ENCODE measurements at places on chromosomes 13 and 19.

DNA sequence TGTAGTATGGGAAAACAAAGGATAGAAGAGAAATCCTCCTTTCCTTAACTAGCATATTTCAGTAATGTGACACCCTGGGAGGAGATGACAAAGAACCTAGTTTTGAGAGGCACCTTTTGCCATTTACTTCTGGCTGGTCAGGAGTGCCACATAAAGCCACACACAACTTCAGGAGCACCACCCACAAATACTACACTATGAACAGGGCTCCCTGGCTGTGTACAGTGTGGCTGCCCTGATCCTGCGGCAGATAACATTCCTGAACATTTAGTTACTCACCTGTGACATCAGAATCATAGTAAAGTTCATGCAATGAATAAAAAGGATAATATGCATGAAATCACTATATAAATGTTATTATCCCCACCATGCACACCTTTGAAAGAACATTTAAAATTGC, 17.4 kb upstream of the IRS2 start:
- no peaks in the 10 kb centered on the region for H3K36me3 ChIP-seq
- no peak overlapping the region for H3K4me3 ChIP-seq
- H3K27ac ChIP-seq = no peak overlapping the region

DNA sequence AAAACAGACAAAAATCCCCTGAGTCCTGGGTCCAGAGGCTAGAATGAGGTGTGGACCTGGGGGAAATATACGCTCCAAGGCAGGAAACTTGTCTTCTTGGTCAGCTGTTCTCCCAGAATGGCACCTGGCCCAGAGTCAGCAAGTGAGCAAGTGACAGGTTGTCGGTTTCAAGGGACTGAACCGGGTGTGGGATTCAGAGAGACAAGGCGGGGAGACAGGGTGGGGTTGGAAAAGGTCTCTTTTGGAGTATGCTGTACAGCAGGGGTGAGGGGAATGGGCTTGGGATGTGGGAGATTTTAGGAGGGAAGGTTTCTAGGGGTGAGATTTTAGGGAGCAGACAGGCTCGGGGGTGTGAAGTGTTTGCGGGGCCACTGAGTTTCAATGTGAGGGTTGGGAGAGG, 83.3 kb downstream of the RYR1 start:
- DNase-seq = no peak
- no peaks in the 10 kb centered on the region for H3K36me3 ChIP-seq
- H3K27ac ChIP-seq = no peak overlapping the region
- H3K27me3 ChIP-seq = no peaks in the 10 kb centered on the region
- no peaks in the 10 kb centered on the region for H3K4me1 ChIP-seq
- no peak overlapping the region for H3K4me3 ChIP-seq

- no peak overlapping the region for H3K4me3 ChIP-seq
- no peak for DNase-seq
- no peaks in the 10 kb centered on the region for H3K27me3 ChIP-seq
- no peaks in the 10 kb centered on the region for H3K4me1 ChIP-seq
- no peaks in the 10 kb centered on the region for H3K36me3 ChIP-seq
Observed at GRCh38 chr19:51654783-51655182, 8.2 kb upstream of the SIGLEC14 start.

GRCh38 chr13:22055259-22055658, 384.4 kb downstream of the FGF9 start:
- H3K36me3 ChIP-seq = no peaks in the 10 kb centered on the region
- no peaks in the 10 kb centered on the region for H3K27me3 ChIP-seq
- no peaks in the 10 kb centered on the region for H3K4me1 ChIP-seq

- H3K4me1 ChIP-seq = no peaks in the 10 kb centered on the region
- peaks cover 8% of the 10 kb centered on the region for H3K36me3 ChIP-seq
- no peak for DNase-seq
- H3K27me3 ChIP-seq = no peaks in the 10 kb centered on the region
Observed at GRCh38 chr13:49667773-49668172, 23.5 kb downstream of the EBPL start.

DNA sequence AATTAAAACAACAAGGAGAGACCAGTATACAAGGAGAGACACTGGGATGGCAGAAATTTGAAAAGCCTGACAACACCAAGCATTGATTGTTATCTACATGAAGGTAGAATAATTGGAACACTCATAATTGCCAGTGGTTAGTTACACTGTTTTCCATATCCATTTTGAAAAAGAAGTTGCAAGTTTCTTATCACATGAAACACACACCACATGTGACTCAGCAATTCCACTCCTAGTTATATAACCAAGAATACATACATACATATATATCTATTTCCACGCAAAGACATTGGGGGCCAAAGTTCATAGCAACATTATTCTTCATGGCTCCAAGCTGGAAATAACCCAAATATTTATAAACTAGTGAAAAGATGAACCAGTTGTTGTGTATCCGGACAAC, 15.2 kb upstream of the PABPC3 start:
- H3K4me3 ChIP-seq = no peak overlapping the region
- no peak overlapping the region for H3K27ac ChIP-seq
- H3K36me3 ChIP-seq = no peaks in the 10 kb centered on the region
- H3K4me1 ChIP-seq = no peaks in the 10 kb centered on the region
- no peak for DNase-seq

- H3K4me3 ChIP-seq = no peak overlapping the region
- H3K27ac ChIP-seq = no peak overlapping the region
- H3K36me3 ChIP-seq = peaks cover 3% of the 10 kb centered on the region
- H3K4me1 ChIP-seq = no peaks in the 10 kb centered on the region
Observed at GRCh38 chr19:55270172-55270942, 9.6 kb downstream of the HSPBP1 start.

- H3K27me3 ChIP-seq = no peaks in the 10 kb centered on the region
- no peaks in the 10 kb centered on the region for H3K36me3 ChIP-seq
- no peak overlapping the region for H3K4me3 ChIP-seq
- DNase-seq = no peak
- no peak overlapping the region for H3K27ac ChIP-seq
- H3K4me1 ChIP-seq = peaks cover 9% of the 10 kb centered on the region
Observed at GRCh38 chr19:33953592-33953991, 156.9 kb downstream of the KCTD15 start.

DNA sequence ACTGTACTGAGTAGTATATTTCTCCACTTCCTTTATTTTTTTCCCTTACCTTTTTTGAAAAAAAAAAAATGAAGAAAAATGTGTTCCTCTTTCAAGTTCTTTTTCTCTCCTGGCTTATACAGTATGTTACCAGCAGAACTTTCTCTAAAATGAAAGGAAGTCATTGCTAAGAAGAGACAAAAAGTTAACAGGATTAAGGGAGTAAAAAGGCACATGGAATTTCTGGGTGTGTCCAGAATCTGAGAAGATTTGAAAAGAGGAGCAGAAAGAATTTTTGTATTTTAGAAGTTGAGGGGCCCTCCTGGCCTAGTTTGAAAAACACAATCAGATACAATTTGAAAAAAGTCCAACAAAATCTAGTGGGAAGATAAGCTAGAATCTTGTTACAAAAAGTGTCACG, 21.0 kb upstream of the TRIM13 start:
- no peaks in the 10 kb centered on the region for H3K4me1 ChIP-seq
- no peaks in the 10 kb centered on the region for H3K36me3 ChIP-seq

DNA sequence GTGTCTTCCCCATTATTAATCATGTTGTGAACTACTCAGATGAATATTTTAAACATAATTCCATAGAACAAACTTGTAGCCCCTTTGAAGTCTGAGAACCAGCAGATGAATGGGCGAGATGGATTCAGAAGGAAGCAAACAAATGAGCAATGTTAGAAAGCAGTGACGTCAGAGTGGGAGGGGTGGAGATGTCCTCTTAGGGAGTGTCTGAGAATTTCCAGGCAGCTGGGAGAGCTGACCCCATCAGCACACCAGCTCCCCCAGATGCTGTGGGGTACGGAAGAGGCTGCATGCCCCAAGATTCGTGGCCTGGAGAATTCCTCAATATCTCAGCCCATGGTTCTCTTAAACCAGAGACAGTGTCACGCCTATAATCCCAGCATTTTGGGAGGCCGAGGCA, 68.6 kb downstream of the DPF1 start:
- H3K27me3 ChIP-seq = no peaks in the 10 kb centered on the region
- H3K4me1 ChIP-seq = no peaks in the 10 kb centered on the region
- DNase-seq = no peak
- H3K4me3 ChIP-seq = no peak overlapping the region
- no peak overlapping the region for H3K27ac ChIP-seq

Measured in cardiac muscle cell (in vitro differentiated cells and primary cell).